Muscle of leg (tissue), 16 donors: ENCODE measurements at places on chromosomes 12 and 14. TPM values are rescaled to one million over a fixed set of nuclear protein-coding genes. Genes with fewer than 3 reads are reported as not detected.

Gene CTSG
- 1.5 TPM for total RNA-seq

Gene DNAH10
- total RNA-seq: 1.5 TPM

DNA sequence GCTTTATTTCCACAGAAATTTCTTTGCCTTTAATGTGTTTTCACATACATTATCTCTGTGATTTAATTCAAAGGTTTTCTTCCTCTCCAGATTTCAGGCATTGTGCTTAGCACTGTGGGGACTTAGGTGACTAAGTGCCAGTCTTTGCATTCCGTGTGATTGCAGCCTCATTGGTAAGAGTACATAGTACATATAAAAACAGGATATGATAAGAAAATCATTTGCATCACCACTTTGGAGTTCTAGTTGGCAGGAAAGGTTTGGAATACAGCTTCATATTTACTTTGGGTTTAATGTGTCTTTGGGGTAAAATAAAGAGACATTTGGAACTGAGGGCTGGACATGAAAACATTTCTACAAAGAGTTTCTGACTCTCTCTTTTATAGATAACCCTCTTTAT is 37.8 kb upstream of the C12orf75 start:
- no peaks in the 10 kb centered on the region for H3K4me1 ChIP-seq
- H3K36me3 ChIP-seq: no peaks in the 10 kb centered on the region
- peaks cover 4% of the 10 kb centered on the region for H3K27me3 ChIP-seq
- H3K4me3 ChIP-seq: no peak overlapping the region
- no peak overlapping the region for H3K27ac ChIP-seq

DNA sequence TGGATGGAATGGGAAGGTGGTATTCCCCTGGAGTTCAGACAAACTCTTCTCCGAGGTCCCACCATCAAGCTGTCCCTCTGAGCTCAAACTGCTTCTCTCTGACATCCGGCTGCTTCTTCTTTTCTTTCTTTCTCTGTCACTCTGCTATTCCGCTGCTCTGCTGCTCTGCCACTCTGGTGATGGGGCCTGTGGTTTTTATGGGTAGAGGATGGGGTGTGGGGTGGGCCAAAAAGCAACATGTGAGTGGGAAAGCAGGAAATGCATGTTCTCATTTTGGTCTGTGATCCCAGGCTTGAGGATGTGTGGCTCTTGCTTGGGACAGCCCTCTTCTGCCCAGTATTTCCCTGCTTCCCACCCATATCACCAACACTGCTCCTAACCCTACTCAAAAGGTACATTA is 30.6 kb downstream of the CLECL1 start:
- no peaks in the 10 kb centered on the region for H3K4me1 ChIP-seq
- no peaks in the 10 kb centered on the region for H3K36me3 ChIP-seq
- no peak for DNase-seq
- no peaks in the 10 kb centered on the region for H3K27me3 ChIP-seq

GRCh38 chr12:68374307-68374982 is 42.3 kb upstream of the MDM1 start:
- no peak overlapping the region for H3K27ac ChIP-seq
- H3K27me3 ChIP-seq: no peaks in the 10 kb centered on the region
- peaks cover 32% of the 10 kb centered on the region for H3K4me1 ChIP-seq
- no peak for DNase-seq

DNA sequence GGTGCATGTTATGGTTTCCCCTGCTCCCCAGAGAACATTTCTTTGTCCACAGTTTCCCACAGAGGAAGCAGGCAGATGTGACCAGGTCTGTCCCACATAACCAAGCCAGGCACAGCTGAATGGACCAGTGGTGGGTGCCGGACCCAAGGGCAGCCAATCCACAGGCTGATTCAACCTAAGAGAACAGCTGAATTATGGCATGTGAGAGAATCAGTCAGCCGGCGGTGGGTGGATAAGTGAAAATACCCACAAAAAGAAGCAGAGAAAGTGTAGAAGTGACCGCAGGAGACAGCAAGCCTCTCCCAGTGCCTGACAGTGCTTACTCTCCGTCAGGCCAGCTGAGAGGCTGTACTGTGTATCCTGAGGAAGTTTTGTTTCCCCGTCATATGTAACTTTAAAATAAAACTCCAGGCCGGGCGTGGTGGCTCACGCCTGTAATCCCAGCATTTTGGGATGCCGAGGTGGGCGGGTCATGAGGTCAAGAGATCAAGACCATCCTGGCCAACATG is 14.9 kb downstream of the GPRC5D start:
- no peak for DNase-seq
- H3K27me3 ChIP-seq: no peaks in the 10 kb centered on the region
- no peaks in the 10 kb centered on the region for H3K36me3 ChIP-seq
- no peak overlapping the region for H3K27ac ChIP-seq

Gene KRT72
- total RNA-seq: not detected

DNA sequence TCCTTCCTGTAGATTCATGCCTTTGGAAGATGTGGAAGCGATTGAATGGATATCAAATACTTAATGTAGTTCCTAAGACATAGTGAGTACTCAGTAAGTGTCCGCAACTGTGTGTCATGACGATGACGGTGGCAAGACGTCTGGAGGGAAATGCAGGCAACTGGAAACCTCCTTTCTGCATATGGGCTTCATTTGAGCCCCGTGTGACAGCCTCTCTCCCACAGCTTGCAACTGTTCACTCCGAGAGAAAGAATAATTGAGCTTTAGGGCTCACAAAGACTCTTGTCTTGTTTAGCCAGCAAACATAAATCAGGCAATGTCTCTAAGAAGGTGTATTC is 6.9 kb downstream of the CFAP251 start:
- H3K4me3 ChIP-seq: peak overlapping the region; percentile 15
- DNase-seq: peak; percentile 53
- H3K4me1 ChIP-seq: peaks cover 13% of the 10 kb centered on the region
- no peaks in the 10 kb centered on the region for H3K36me3 ChIP-seq
- no peaks in the 10 kb centered on the region for H3K27me3 ChIP-seq

GRCh38 chr12:55057481-55057880 is 37.7 kb downstream of the NEUROD4 start:
- no peaks in the 10 kb centered on the region for H3K36me3 ChIP-seq
- peak; percentile 58 for DNase-seq
- peaks cover 8% of the 10 kb centered on the region for H3K4me1 ChIP-seq
- no peaks in the 10 kb centered on the region for H3K27me3 ChIP-seq
- H3K27ac ChIP-seq: no peak overlapping the region

- H3K4me3 ChIP-seq: no peak overlapping the region
- H3K27ac ChIP-seq: peak overlapping the region; percentile 77
- no peaks in the 10 kb centered on the region for H3K36me3 ChIP-seq
- H3K27me3 ChIP-seq: no peaks in the 10 kb centered on the region
These were observed 30.9 kb downstream of the ABCB9 start for GRCh38 chr12:122935318-122935717.

DNA sequence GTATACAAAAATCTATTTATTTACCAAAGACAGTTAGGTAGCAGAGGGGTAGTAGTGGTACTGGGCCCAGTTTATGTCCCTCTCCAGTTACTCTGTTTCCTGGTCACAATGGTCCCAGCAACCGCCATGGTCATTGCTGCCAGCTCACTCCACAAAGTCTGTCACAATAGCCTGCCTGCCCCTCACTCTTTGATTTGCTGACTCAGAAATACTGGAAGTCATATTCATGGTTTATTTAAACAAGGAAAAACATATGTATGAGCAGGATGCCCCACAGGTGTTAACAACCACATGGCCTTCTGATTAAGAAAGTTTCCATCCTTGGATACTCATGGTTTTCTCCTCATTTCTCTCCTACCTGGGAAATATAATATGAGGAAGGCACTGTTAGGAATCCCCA is 49.2 kb downstream of the TSHR start:
- no peaks in the 10 kb centered on the region for H3K4me1 ChIP-seq
- H3K27ac ChIP-seq: no peak overlapping the region
- DNase-seq: no peak
- no peaks in the 10 kb centered on the region for H3K27me3 ChIP-seq
- no peaks in the 10 kb centered on the region for H3K36me3 ChIP-seq

Gene NYNRIN
- total RNA-seq: 16.5 TPM

Gene BICDL1
- total RNA-seq: 1.3 TPM

DNA sequence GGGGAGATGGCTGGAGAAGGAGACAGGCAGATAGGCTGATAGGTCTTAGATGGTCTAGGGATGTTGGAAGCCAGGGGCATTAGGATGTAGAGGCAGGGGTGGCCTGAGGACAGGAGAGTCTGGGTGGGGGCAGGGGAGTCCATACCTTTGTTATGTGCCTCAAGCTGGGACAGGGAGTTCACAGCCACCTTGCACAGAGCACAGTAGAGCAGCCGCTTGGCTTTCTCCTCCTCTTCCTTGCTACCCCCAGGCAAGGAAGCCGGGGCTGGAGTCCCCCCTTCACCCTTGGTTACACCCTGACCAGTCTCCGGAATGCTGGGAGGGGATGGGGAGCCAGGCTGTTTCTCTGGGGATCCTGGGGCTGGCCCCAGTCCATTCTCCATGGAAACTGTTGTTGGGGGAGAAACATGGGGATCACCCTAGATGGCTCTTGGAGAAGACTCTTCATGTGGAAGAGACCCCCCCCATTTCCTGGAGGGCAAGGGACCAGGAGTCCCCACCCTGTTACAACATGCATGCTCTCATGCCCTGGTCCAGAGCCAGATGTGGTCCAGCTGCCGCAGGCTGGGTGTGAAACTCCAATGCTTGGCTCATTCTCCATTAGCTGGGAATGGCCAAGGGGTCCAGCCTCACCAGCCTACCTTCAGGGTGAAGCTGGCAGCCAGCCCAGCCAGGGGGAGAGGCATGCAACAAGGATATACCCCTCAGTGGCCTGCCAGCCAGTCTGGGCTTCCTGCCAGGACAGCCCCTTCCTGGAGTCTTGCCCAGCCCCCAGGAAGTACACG is 7.2 kb upstream of the GPR84 start:
- peak overlapping the region; percentile 95 for H3K27ac ChIP-seq
- H3K36me3 ChIP-seq: peaks cover 20% of the 10 kb centered on the region
- peaks cover 83% of the 10 kb centered on the region for H3K4me1 ChIP-seq
- no peaks in the 10 kb centered on the region for H3K27me3 ChIP-seq
- DNase-seq: peak; percentile 85

DNA sequence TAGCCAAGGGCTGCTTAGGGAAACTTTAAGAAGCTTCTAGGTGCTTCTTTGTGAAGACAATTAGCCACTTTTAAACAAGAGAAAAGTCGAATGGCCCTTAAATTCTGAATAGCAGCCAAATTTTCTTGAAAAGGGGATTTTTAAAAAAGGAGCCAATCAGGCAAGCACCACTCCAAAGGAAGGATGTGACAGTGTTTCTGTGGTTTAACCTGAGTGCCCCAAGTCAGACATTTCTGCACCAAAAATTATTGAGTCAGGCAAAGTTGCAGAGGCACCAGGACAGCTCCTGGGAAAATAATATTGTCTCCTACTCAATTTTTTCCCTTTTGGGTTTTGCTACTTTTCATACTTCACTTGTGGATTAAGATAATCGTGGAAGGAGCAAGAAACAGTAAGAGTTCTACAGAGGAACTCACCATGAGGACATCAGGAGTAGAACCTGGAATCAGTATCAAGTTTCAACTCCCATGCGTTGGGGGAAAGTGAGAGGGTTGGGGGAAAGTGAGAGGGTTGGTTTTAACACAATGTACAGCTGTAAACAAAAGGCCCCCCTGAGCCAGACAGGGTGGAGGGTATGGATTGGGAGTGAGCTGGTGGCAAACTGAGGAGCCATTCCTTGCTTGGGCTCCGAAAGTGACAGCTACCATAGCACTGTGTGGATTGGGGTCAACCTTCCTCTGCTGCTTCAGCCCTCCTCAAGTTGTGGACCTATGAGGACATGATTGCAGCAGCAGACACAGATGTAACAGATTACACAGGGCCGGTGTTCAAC is 90.8 kb downstream of the SLC38A1 start:
- H3K4me3 ChIP-seq: no peak overlapping the region
- H3K4me1 ChIP-seq: no peaks in the 10 kb centered on the region
- H3K36me3 ChIP-seq: peaks cover 4% of the 10 kb centered on the region
- H3K27ac ChIP-seq: no peak overlapping the region
- no peak for DNase-seq

GRCh38 chr14:89720741-89721729 is 233.5 kb downstream of the EFCAB11 start:
- peaks cover 24% of the 10 kb centered on the region for H3K4me1 ChIP-seq
- no peaks in the 10 kb centered on the region for H3K27me3 ChIP-seq
- no peak overlapping the region for H3K4me3 ChIP-seq
- DNase-seq: peak; percentile 77

- no peaks in the 10 kb centered on the region for H3K36me3 ChIP-seq
- H3K4me3 ChIP-seq: no peak overlapping the region
- no peak for DNase-seq
- no peaks in the 10 kb centered on the region for H3K27me3 ChIP-seq
- H3K4me1 ChIP-seq: no peaks in the 10 kb centered on the region
- H3K27ac ChIP-seq: no peak overlapping the region
These were observed 63.0 kb upstream of the HMGA2 start for GRCh38 chr12:65761301-65761700.

Gene CEP83
- total RNA-seq: 16.6 TPM

Gene GNB3
- 4.7 TPM for total RNA-seq

Gene CLEC4C
- total RNA-seq: not detected

GRCh38 chr12:27548301-27549199 is 24.5 kb downstream of the PPFIBP1 start:
- H3K4me1 ChIP-seq: peaks cover 46% of the 10 kb centered on the region
- no peak overlapping the region for H3K27ac ChIP-seq
- H3K4me3 ChIP-seq: no peak overlapping the region
- H3K27me3 ChIP-seq: no peaks in the 10 kb centered on the region
- no peaks in the 10 kb centered on the region for H3K36me3 ChIP-seq

Gene PXMP2
- total RNA-seq: 27.8 TPM

Gene CCNB1IP1
- 76.1 TPM for total RNA-seq

GRCh38 chr12:5524769-5525436 is 93.0 kb downstream of the NTF3 start:
- no peaks in the 10 kb centered on the region for H3K27me3 ChIP-seq
- H3K36me3 ChIP-seq: no peaks in the 10 kb centered on the region
- H3K27ac ChIP-seq: no peak overlapping the region

GRCh38 chr12:122097927-122098756 is 19.6 kb downstream of the MLXIP start:
- H3K36me3 ChIP-seq: no peaks in the 10 kb centered on the region
- DNase-seq: peak; percentile 86
- H3K4me1 ChIP-seq: peaks cover 47% of the 10 kb centered on the region
- H3K27me3 ChIP-seq: no peaks in the 10 kb centered on the region
- H3K4me3 ChIP-seq: no peak overlapping the region

DNA sequence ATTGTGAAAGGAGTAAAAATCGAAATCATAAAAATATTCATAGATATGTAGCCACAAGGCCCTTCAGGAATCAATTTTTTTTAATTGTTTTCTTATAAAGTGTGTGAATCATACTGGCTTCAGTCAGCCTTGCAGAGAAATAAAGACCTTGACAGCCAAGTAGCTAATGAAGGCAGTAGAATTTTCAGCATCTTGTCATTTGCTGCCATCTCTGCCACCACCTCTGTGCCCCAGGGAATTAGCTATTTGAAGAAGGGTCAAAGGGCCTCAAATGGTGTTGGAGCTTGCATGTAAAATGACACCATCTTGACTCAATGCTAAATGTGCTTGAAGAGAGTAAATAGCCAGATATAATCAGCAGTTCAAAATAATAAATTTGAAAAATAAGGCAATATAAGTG is 359.4 kb upstream of the DCN start:
- no peak for DNase-seq
- no peak overlapping the region for H3K4me3 ChIP-seq
- no peak overlapping the region for H3K27ac ChIP-seq
- H3K4me1 ChIP-seq: no peaks in the 10 kb centered on the region
- H3K27me3 ChIP-seq: no peaks in the 10 kb centered on the region
- H3K36me3 ChIP-seq: no peaks in the 10 kb centered on the region

Gene MMP19
- 2.7 TPM for total RNA-seq

GRCh38 chr12:57390174-57390573 is 40.7 kb downstream of the R3HDM2 start:
- H3K4me1 ChIP-seq: no peaks in the 10 kb centered on the region
- H3K27me3 ChIP-seq: no peaks in the 10 kb centered on the region
- H3K36me3 ChIP-seq: peaks cover 11% of the 10 kb centered on the region

GRCh38 chr12:88951860-88952561 is 371.7 kb upstream of the KITLG start:
- no peaks in the 10 kb centered on the region for H3K4me1 ChIP-seq
- H3K36me3 ChIP-seq: no peaks in the 10 kb centered on the region
- no peak overlapping the region for H3K27ac ChIP-seq
- DNase-seq: no peak
